GM13977 (cell line): ENCODE measurements at places on chromosomes 1 and 21.

GRCh38 chr1:116528329-116529083, 42.3 kb downstream of the CD58 start:
- DNase-seq, result no peak

- DNase-seq, result no peak
Observed at GRCh38 chr1:44418022-44418673, 13.1 kb downstream of the RNF220 start.

DNA sequence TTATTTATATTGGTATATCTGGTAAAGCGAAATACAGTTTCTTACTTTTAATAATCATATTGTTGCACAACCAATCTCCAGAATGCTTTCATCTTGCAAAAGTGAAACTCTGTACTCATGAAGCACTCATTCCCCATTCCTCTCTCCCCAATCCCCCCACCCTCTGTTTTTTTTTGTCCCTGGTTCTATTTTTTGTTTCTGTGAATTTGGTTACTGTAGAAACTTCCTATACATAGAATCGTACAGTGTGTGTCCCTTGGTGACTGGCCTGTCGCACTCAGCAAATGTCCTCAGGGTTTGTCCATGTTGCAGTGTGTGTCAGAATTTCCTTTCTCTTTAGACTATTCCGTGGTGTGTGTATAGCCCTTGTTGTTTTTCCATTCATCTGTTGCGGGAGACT, 7.9 kb upstream of the NLRP3 start:
- DNase-seq, result no peak

- no peak for DNase-seq
Observed at GRCh38 chr1:113086541-113086940, 13.5 kb downstream of the LRIG2 start.

DNA sequence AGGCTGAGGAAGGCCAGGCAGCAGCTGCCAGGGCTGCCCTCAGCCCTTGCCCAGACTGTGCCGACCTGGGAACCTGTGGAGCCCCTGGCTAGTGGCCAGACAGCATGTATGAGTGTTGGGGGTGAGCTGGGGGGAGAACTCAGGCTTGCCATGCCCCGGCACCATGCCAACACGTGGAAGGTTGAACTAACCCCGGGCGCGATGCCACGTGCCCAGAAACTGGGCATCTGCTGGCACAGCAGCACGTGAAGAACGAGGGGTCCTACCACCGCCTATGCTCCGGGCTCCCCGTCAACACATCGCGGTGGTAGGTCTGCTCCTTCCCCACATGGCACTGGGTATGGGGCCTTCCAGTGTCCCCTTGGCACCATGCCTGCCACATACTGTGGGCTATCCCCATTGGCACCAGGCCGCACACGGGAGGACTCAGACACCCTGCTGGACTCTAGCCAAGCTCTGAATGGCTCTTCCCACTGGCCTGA, 68.7 kb downstream of the CASZ1 start:
- no peak for DNase-seq

GRCh38 chr1:215059947-215060346, 22.6 kb upstream of the KCNK2 start:
- no peak for DNase-seq

DNA sequence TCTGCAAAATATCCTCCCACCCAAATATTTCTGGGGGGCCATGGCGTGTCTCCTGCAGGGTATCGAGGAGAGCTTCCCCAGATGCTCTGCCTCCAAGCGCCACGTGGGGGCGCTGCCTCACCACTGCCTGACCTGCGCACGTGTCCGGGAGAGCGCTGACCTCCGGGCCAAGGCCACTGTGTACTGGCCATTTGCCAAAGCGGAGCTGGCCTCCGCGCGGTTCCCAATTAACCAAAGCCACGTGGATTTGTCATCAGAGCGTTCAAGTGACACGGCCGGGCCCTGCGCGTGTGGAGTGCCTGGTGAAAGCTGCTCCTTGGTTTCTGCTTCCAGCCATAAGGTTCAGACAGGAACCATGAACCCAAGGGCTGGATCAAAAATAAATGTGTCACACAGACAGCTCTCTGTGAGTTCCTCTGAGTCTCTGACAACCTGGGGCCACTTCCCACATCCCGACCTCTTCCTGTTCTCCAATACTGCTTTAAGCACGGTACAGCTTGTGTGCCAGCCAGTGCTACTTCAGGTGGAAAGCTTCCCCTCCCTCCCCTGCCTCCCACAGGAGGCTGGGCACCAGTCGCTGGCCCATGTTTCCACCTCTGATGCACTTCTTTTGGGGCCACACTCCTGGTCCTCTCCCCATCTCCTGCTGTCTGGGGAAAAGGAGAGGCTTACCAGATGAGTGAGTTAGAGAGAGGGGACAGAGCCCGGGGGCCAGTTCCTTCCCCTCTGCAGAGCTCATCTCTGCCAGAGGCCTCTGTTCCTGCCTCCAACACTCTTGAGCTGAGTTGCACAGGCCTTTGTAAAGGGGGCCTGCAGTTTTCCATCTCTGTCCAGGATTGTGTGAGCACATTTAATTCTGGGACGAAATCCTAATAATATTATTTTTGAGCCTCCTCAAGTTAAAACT, 26.1 kb downstream of the ZP4 start:
- peak; percentile 45 for DNase-seq
